ENCODE measurements at places on chromosomes 7 and 10. TPM values are rescaled to one million over a fixed set of nuclear protein-coding genes. Genes with fewer than 3 reads are reported as not detected.

SFTPA2 gene
- not detected for total RNA-seq

CACNB2 gene
- total RNA-seq = 31.2 TPM

TMEM106B gene
- total RNA-seq = 105 TPM

AGK gene
- total RNA-seq = 42.1 TPM

NMT2 gene
- total RNA-seq = 35.6 TPM

FBXO24 gene
- 2.5 TPM for total RNA-seq

VAX1 gene
- 0.33 TPM for total RNA-seq

UNC5B gene
- total RNA-seq = 10.9 TPM

MRLN gene
- total RNA-seq = 23.1 TPM

PTPRZ1 gene
- 221 TPM for total RNA-seq

SDK1 gene
- 17.0 TPM for total RNA-seq

LIPF gene
- not detected for total RNA-seq

ALOX5 gene
- 8.1 TPM for total RNA-seq

BAIAP2L1 gene
- total RNA-seq = 4.6 TPM

ZPBP gene
- total RNA-seq = 5.7 TPM

CPN1 gene
- total RNA-seq = not detected

C10orf143 gene
- 0.71 TPM for total RNA-seq

PNLIPRP1 gene
- not detected for total RNA-seq

MYL10 gene
- 3.8 TPM for total RNA-seq

OR9A2 gene
- not detected for total RNA-seq

FAM20C gene
- total RNA-seq = 24.7 TPM
